Activated T-helper 17 cell treated with anti-CD3 and anti-CD28 coated beads, Interleukin-2, amount 50 U/mL, for 72 hours (primary cell): ENCODE measurements at places on chromosomes 6 and 20.

- ATAC-seq, result no peak
Observed at GRCh38 chr6:155190677-155191076, 73.1 kb upstream of the CLDN20 start.

DNA sequence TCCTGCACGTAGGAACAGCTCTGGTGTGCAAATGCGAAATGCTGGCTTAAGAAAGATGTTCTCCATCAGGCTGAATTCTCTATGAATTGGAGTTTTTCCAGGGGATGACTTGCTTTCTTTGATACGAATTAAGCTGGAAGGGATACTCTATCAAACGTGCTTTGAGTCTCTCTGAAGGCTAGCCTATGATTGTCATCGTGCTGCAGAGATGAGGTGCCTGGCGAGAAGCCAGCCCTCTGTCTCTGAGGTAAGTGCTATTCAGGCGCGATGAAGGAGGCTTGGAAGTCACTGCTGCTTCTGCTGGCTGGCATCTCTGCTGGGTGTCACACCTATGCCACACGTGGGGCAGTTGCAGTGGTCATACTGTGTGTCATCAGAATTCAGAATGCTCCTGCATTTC is 223.7 kb downstream of the TAF4 start:
- no peak for ATAC-seq

DNA sequence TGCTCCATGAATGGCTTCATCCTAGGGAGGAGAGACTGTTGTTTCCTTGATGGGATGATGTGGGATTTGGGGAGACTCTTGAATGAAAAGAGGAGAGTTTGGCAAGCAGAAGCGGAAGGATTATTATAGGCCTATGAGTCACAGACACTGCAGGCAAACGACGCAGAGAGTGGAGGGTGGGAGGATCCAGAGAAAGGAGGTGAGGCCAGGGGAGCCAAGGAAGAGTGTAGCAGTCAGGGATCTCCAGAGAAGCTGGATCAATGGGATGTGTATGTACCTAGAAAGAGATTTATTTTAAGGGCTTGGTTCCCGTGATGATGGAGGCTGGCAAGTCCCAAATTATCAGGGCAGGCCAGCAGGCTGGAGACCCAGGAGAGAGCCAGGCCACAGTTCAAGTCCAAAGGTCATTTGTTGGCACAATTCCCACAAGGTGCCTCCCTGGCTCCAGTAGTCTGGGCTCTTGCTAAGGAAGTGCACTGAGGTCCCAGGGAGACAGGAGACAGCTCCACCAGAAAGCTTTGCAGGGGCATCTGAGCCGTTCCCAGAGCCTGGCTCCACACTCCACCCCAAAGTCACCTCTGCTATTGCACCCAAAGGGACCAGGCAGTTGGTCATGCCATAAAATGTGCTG is 76.0 kb downstream of the ADTRP start:
- ATAC-seq, result no peak

DNA sequence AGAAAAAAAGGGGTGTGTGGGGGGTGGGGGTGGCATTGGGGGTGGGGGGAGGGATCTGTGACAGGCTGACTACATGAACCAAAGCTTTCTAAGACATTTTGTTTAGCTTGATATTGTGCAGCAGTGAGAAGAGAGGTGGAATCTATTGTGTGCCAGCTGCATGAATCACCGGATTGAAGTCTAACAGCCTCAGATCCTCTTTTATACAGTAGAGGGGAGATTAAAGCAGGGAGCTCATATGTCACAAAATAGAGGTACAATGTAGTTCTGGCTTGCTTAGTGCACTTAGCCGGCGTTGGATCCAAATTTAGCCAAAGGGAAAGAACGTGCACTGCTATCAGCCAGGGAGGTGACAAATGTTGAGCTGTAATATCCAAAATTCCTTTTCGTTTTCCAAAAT is 404.2 kb upstream of the CITED2 start:
- no peak for ATAC-seq

- peak; percentile 64 for ATAC-seq
Observed at GRCh38 chr6:161922631-161923119, 648.8 kb upstream of the AGPAT4 start.

DNA sequence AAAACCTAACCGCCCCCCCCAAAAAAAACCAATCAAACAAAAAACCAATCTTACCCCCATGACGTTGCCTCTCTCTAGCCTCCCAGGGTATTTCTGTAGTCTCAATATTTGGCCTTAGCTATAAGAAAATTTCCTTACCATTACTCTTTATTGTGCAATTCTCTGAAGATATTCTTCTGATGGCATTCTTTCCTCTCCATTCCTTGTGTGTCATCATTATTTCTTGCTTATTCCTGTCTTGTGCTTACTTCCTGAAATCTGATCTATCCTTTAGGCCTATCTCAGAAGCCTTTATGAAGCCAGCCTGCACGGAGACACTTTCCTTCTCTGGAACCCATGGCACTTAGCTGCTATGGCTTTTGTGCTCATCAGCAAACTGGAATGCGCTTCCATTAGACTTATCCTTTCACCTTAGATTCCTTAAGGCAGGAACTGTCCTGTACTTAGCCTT is 65.9 kb upstream of the DDR1 start:
- ATAC-seq, result no peak

DNA sequence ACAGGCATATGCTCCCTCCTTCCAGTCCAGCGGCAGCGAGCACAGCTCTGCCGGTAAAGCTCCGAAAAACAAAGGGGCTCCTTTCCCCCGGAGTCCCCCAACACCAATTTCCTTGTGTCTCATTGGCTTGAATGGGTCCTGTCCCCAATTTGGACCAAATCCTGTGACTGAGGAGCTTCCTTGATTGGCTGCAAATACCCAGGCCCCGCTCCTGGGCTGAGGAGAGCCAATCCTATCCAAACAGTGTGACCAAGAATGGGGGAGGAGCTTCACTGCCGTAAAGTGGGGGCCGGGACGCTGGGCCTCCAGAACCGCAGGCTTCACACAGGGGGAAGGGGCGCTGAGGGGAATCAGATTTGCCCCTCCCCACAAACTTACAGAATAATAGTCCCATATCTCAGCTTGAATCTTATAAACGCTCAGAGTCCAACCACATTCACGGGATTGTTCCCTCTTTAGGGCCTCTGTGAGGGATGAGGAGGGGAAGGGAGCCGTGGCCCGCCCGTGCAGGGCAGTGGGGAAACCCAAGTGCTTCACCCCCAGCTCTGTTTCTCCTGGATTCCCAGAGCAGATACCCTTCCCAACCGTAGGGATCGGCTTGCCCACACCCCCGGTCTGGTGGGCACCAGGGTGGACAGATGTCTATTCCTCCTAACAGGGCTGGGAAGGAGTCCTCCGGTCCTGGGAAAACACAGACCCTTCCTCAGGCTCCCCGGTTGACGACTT is 141.0 kb upstream of the MLN start:
- ATAC-seq, result no peak

GRCh38 chr6:25050356-25050755 is 114.6 kb upstream of the RIPOR2 start:
- ATAC-seq, result peak; percentile 87

GRCh38 chr6:82739303-82739702 is 326.3 kb downstream of the UBE3D start:
- ATAC-seq, result no peak

- no peak for ATAC-seq
Observed at GRCh38 chr6:160004419-160005175, 35.7 kb downstream of the IGF2R start.

DNA sequence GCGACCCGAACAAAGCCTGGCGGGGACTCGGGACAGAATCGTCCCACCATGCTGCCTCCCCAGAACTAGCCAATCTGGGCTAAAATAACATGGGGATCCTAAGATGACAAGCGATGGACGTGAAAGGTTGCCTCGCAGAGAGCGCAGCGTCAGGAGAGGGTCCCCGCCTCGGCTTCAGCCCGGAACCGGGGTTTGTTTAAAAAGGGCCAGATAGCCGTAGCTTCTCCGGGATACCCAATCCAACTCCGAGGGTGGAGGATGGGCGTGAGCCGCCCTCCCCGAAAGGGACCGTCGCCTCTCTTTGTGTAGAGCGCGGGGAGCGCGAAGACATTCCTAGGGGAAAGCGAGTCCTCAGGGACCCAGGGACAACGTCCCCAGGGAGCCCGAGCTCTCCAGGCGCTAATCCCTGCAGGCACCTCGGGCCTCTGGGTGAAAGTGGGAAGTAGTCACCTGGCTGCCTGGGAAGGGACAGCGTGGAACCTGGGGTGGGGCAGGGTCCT is 643 bp downstream of the CD24 start:
- no peak for ATAC-seq

DNA sequence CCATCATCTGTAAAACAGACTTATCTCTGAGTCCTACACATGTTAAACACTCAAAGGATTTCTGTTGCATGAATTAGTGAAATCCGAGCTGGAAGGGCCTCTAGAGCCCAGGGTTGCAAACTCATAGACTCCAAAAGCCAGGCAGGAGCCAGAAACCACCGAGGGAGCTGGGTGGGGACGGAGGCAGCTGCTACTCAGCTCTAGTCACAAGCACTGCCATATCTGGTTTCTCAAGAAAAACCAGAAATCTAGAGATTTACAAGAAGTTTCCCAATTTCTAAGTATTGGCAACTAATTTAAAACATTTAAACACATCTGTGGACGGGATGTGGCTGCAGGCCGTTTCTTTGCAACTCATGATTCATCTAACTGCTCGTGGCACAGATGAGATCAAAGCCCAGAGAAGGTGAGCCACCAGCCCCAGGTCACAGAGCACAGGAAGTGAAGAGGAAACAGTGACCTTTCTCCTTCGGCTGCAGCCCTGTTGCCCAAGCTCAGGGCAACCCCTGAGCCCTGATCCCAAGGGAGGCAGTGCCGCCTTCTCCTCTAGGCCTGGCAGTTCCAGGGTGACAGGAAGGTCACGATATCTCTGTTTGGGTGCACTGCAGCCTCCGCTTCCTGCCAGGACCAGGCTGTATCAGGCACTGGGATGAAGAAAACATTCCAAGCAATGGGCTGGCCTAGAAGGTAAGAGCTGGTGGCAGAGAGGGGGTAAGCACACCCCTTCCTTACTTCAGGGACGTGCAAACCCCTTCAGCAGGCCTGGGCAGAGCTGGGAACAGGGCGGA is 26.4 kb upstream of the PTGIS start:
- ATAC-seq, result peak; percentile 71

DNA sequence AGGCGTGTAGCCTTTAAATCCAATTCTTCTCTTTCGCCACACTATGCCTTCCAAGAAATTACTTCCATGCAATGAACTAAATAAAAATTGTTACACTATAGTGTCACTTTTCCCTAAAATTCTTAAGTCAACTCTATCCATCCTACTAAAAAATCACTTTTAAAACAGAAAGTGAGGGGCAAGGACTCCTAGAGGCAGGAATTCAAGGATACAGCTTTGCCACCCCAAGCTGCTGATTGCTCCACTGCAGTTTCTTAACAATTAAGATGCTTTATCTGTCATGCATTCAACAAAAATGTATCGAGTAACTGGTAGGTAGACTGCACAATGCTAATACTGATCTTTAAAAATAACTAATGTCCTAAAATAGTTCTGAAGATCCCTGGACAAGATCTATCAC is 4.3 kb downstream of the MCM9 start:
- no peak for ATAC-seq

- peak; percentile 7 for ATAC-seq
Observed at GRCh38 chr6:137746264-137746663, 120.8 kb upstream of the TNFAIP3 start.

- ATAC-seq, result no peak
Observed at GRCh38 chr6:92050216-92050615, 1369.1 kb downstream of the EPHA7 start.

DNA sequence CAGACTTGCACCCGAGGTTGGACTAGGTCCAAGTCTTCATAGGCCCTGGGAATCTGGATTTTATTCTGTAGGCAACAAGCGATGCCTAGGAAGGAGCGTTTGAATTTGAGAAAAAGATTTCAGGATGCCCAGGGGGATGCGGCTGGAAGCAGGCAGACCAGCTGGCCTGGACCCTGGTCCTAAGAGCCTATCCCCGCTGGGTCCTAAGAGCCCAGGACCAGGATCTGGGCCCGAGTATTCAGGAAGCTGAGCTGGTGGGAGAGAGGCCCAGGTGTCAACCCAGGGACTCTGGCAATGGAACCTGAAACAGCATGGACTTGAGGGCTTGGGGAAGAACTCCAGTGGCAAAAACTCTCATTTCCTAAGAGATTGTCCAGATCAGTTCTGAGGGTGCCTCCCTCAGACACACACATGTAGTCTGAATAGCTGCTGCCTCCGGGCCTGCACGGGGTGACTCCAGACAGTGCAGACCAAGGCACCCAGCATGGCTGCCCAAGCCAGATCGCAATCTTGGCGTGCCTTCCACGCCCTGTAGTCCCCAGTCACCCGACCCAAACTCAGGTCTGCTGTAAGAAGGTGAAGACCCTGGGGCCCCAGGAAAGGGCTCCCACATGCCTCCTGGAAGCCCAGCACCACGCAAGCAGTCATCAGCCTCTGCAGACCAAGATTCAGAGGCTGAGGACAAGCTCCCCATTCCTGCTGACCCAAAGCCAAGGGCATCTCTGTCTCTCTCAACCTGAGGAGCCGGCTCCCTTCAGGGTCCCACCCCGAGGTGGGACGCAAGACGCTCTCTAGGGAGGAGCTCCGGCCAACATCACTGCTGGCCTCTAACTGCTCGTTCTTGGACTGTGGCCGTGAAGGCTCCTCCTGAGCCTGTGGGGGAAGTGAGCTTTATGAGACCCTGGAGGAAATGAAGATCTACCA is 34.4 kb downstream of the RRBP1 start:
- no peak for ATAC-seq

GRCh38 chr6:51585264-51585663 is 502.1 kb downstream of the PKHD1 start:
- ATAC-seq, result no peak

GRCh38 chr6:136784910-136785746 is 7.1 kb downstream of the MAP3K5 start:
- peak; percentile 49 for ATAC-seq

DNA sequence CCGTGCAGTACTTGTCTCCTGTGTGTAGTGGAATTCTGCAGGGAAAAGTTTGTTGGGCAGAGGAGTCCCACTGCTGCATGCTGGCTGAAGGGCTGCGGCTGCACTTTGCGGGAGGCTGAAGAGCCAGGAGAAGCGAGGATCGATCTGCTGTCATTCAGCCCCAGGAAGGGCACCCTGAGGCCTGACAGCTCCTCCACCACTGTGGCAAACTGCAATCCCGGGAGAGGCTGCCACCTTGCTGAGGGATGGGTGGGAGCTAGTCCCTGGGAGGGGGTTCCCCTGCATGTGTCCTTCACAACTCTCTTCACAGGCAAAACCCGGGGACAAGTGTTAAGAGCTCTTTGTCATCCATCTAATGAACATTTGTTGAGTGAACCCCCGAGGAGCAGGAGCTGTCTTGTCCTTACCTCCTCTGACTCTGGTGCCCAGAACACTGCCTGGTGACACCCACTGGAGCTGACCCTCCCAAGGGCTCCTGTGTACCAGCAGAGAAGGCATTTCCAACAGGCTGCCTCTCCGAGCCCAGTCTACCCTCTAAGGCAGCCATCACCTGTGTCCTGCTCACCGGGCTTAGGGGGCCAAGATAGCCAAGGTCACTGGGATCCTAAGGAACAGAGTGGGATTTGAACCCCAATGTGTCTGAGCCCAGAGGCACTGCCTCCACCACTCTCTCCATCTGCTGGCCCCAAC is 17.7 kb downstream of the PCK1 start:
- ATAC-seq, result no peak
